Hindlimb muscle (tissue), 1 donor: ENCODE measurements at places on chromosomes 11 and 22.

GRCh38 chr11:108316061-108316460 is 93.2 kb downstream of the ATM start:
- DNase-seq, result no peak

GRCh38 chr11:44576656-44577055 is 11.2 kb downstream of the CD82 start:
- DNase-seq, result no peak

DNA sequence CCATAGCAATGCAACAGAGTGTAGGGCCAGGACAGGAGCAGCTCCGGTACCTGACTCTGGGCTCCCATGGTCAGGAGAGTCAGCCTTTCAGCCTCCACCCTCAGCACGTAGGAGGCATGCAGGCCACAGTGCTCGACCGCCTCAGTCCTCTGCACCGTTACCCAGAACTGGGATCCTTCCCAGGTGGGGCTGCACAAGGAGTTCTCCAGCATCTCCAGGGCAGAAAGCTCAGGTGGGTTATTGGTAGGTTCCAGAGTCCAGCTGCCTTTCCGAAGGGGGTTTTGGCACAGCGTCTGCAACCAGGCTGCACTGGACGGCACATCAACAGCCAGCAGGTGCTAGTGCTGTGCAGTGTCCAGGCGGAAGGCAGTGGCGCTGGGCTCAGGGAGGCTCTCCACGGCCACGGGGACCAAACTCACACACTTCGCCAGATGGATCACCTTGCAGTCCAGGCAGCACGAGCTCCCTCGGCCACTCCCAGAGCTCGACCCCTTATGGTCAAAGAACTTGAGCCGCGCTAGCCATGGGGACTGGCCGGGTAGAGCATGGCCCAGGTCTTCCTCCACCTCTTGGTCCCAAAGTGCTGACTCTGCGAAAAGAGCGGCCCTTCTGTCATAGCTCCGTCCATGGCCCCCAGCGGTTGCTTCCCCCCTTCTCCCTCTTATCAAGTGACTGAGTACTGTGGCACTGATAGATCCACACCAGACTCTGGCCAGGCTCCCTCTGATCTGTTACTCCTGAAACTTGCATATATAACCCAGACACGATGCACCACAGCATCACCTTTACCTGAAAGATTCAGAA is 6.9 kb upstream of the PHOX2A start:
- DNase-seq, result no peak

GRCh38 chr11:73520353-73521061 is 77.4 kb downstream of the FAM168A start:
- DNase-seq, result no peak

GRCh38 chr22:17891481-17892167 is 117.4 kb upstream of the BID start:
- no peak for DNase-seq

DNA sequence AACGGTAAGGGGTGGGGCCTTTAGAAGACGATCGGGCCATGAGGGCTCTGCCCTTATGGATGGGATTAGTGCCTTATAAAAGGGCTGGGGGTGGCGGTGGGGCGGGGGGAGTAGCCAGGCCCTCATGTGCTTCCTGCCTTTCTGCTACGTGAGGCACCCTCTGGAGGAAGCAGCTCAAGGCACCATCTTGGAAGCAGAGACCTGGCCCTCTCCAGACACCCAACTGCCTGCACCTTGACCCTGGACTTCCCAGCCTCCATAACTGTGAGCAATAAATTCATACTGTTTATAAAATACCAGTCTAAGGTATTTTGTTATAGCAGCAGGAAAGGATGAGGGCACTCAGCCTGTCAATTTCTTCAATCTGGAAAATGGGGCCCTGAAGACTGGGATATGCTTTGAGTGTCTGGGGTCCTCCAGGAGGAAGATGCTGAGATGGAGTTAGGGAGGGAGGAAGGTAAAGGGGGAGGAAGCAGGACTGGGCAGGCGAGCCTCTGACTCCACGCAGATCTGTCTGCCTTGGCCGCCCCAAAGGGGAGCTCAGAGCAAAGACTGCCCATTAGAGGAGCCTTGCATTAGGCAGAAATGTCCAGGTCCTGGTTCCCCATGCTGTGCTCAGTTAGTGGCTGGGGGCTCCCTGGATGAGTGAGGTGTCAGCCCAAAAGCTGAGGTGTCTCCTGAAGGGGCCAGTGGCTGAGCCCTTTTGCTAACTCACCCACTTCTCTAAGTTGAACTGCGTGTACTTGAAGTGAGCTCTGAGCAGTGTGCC is 5.3 kb downstream of the CABP2 start:
- no peak for DNase-seq

DNA sequence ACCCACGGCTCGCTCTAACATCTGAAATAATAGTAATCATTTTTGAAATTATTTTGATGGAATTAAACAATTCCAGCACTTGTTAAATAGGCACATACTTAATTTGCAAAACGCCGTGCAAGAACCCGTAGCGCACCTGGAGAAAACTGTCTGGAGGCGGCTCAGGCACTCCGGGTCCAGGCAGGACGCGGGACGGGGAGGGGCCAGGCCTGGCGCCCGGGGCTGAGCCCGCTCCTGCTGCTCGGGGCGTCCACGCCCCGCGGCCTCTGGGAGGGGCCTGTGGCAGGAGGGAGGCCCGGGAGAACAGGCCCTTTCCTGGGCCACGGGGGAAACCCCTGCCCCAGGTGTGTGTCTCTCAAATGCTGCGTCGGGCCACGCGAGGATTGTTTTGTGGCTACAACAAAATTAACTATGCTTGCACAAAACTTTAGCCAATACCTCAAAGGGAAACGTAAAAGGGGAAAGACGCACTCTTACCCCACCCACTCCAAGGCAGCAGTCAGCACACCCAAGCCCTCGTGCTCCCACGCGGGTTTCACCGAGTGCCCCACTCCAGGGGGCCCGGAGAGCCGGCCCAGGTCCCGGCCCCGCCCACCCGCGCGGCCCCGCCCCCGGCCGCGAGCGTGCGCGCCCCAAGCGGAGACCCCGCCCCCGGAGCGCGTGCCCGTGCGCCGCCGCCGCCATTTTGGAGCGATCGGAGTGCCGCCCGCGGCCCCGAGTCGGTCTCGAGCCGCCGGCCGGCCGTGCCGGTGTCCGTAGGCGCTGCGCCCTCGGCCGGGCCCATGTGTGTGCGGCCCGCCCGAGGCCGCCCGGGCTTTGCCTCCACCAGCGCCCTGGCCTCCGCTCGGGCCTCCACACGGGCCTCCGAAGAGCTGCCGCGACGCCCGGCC is at the start of gene PPP6R2:
Gene PPP6R2 (plus strand): TSS at position 677 of the 890 bp plus-strand sequence. CDS start 50,582 bp downstream, outside the sequence.
- peak; percentile 82 for DNase-seq

DNA sequence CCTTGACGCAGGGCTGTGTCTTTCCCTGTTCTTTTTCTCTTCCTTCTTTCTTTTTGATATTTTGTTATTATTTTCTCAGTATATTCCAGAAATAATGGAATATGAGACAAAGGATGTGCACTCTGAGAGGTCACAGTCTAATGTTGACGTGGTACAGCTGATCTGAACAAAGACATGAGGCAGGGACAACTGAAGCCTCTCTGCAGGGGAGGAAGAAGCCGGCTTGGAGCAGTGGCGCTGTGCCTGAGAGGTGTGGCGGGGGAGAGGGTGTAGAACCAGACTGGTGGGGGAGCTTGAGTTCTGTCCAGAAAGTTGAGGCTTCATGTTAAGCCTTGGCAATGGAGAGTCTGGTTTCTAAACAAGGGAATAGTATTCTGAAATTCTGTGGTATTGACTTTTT is 34.7 kb downstream of the ADAMTS15 start:
- no peak for DNase-seq

GRCh38 chr22:21816472-21816786 is 51.0 kb downstream of the MAPK1 start:
- DNase-seq, result no peak

- DNase-seq, result peak; percentile 31
These were observed 540 bp downstream of the MEN1 start for GRCh38 chr11:64809781-64810241.

- DNase-seq, result no peak
These were observed 30.0 kb upstream of the POU2AF1 start for GRCh38 chr11:111408789-111409727.

DNA sequence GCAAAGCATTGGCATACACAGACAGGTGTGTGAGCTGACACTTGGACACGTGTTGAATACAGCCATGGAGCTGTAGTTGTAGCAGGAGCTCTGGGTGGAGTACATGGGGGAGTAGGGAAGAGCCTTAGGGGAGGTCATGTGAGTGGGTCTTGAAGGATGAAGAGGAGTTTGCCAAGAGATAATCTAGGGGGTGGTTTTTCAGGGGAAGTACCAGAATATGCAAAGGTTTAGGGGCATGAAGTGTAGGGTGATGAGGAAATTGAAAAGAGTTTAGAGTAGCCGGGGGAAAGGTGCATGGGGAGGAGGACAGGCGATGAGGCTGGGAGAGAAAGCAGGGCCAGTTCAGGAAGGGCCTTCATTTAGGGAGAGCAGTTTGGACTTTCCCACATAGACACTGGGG is 74.5 kb downstream of the GRIK4 start:
- DNase-seq, result no peak

DNA sequence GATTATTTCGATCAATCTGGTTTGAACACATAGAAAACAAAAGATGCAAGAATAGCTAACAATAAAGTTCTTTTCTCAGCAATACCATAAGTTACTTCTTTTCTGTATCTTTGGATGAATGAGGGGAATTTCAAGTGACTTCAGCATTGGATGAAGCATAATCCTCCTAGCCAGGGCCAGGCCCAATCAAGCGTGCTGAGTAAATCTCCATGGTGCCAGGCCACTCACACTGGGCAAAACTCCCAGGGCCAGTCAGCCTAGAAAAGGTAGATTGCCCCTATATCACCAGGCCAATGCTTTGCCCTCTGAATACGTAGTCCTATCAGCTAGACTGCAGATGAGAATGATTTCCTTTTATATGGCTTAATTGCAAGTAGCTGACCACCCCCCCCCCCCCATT is 6.0 kb downstream of the CNTF start:
- no peak for DNase-seq

DNA sequence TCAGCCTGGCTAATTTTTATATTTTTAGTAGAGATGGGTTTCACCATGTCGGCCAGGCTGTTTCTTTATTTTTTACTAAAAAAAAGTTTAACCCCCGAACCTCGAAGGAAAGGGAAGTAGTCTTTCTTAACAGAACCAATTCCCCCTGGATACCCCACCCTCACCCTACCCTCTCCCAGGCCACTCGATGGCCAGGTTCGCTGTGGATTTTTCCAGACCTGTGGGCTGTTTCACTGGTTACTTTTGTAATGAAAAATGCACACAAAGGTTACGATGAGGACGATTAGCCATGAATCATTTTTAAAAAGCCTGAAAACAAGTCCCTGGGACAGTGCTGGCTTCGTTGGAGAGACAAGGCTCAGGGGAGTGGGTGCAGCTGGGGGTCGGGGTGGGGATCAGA is 2.5 kb downstream of the TSPO start:
- DNase-seq, result no peak

DNA sequence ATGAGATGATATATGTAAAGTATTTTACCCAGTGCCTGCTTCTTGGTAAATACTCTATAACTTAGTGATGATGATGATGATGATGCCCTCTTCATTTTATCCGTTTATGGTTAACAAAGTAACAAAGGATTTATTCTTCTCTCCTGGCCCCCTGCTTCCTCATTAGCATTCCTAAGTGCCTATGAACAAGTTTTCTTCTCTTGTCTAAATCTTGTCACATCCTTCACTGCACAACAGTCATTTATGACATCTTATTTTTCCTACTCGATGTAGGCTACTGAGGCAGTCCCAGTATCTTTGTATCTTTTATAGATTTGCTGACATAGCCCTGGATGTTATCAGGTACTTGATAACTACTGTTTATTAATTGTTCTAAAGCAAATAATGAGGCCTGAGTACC is 754.4 kb upstream of the ARHGAP42 start:
- no peak for DNase-seq

GRCh38 chr11:83175815-83176214 is 17.7 kb upstream of the ANKRD42 start:
- DNase-seq, result no peak

DNA sequence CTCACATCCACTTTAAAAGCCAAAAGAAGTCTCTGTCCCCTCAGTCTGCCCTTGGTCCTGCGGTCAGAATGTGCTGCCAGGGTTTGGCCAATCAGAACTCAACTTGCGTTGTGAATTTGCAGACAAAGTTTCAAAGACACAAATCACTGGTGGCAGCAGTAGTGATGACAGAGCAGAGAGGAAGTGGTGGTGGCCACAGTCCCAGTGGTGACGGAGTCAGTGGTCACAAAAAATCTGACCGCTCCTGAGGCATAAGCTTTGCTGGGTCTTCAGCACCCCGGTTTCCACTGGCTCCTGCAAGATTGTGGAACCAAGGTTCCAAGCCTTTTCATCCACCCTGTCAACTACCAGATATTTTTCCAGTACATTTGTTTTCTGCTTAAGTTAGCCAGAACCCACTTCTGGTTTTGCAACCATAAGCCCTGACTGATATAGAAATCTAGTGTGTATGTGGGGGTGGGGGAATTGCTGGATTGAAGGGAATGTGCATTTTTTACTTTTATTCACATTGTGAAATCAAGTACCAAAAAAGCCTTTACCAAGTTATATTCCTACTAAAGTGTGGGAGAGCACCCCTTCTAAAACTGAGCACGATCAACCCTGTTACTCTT is 112.3 kb downstream of the TMPRSS5 start:
- DNase-seq, result no peak

DNA sequence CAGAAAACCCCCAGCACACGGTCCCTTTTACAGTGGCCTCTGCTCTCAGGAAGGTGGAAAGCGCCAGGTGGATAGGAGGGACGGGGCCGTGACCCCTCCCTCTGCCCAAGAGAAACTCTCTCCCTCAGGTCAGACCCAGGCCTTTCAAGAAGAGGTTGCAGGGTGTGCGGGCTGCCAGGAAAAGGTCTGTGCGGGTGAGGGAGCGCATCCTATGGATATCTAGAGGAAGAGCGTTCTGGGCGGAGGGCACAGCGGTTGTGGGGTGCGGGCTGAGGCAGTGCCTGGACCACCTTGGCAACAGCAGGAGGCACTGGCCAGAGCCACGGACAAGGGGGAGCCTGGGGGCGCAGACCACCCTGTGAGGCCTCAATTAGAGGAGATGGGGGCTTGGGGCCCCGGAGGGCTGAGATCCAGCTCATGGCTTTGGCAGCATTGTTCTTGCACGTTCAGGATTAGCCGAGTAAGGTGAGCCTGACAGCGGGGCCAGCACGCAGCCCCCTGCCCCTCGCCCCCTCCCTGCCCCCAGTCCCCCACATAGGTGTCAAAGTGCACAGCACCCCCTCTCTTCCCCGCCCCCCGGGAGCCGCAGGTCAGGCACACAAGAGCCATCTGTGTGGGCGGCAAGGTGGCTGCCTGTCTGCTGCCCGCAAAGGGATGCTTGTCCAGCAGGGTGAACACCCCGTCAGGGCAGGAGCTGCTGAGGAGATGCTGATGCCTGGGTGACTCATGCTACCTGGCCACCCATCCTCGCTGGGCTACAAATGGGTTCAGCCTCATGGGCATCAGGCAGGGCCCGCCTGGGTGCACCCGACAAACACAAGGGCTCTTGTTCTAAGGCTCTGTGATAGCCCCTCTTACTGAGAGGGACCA is 92.8 kb upstream of the KCNQ1OT1 start:
- no peak for DNase-seq

GRCh38 chr11:22680628-22681027 is 14.2 kb downstream of the GAS2 start:
- no peak for DNase-seq

GRCh38 chr22:26484360-26484706 is 656 bp downstream of the SRRD start:
- no peak for DNase-seq

GRCh38 chr11:105802390-105802789 is 192.5 kb downstream of the GRIA4 start:
- DNase-seq, result no peak

- no peak for DNase-seq
These were observed 43.4 kb downstream of the CPT1A start for GRCh38 chr11:68798221-68798813.
